Stimulated activated CD8-positive, alpha-beta memory T cell treated with anti-CD3 and anti-CD28 coated beads, Interleukin-4, amount 100 ng/mL, for 1 hour (primary cell): ENCODE measurements at places on chromosomes 4 and X.

- peak; percentile 31 for DNase-seq
These were observed at the start of gene GALNT7 for GRCh38 chr4:173168396-173169177. Gene GALNT7, plus strand, starts transcription at chr4:173168811. Its CDS starts 25 bp downstream, at chr4:173168836.

GRCh38 chr4:90745176-90745575, 618.0 kb downstream of the CCSER1 start:
- no peak for DNase-seq

- no peak for DNase-seq
These were observed 111.7 kb downstream of the FRMPD4 start for GRCh38 chrX:12249997-12250396.

- DNase-seq = no peak
These were observed 610.5 kb upstream of the TECRL start for GRCh38 chr4:65019775-65020174.

- DNase-seq = no peak
These were observed 631.5 kb downstream of the RAB28 start for GRCh38 chr4:12852338-12853307.

DNA sequence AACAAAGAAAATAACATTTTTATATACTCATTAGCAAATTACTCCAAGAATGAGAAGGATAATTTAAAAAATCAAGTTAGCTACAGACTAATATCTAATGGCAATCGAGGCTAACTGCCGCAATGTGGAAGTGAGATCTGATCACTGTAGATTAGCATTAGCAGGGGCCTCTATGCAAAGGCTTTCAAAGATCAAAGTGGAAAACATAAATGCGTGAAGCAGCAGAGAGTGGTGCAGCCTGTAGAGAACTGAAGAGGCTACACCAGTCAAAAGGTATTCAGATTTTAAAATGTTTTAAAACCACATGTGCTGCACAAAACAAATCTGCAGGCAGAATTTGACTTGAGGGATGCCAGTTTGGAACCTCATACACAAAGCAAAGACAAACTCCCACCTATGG, 24.0 kb upstream of the RAP1GDS1 start:
- no peak for DNase-seq

- no peak for DNase-seq
These were observed 61.4 kb downstream of the FAM114A1 start for GRCh38 chr4:38928974-38929373.

GRCh38 chr4:150010525-150011126, 67.6 kb upstream of the DCLK2 start:
- DNase-seq = no peak

- no peak for DNase-seq
These were observed 101.1 kb downstream of the CT47B1 start for GRCh38 chrX:120774606-120775005.

GRCh38 chr4:177251237-177251636, 58.4 kb upstream of the NEIL3 start:
- DNase-seq = no peak

DNA sequence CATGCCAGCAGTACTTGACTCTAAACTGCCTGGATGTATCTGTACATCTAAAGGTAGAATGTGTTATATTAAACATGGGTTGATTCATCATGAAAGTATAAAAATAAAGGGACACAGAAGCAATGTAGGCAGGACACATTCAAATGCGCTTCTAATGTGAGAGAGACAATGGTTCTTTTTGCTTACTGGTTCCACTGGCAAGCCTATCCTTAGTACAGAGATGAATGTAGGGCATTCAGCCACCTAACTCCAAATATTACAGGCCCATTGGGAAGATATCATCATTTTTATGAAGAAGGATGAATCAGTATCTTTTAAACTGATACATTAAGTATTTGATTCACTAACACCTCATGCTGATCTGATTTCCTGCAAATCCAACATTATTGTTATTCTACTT, 18.0 kb downstream of the CDKL2 start:
- DNase-seq = no peak

DNA sequence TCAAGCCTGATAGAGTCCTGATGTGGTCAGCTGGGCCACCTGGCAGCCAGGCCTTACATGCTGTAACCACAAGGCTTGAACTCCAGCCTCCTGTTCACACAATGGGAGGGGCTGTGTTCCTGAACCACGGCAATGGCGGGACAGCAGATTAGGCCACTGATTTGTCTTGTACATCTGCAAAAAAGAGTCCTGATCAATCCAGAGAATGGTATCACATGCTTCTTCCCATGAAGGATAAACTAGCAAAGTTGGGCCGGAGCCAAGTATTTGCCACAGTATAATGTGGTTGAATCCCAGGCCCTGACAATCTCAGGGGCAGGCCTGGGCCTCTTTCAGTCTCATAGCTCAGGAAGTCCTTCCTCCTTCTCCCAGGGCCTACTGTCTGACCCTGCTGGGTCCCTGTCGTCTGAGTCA, 2182.5 kb upstream of the AGA start:
- DNase-seq = no peak

GRCh38 chr4:1767770-1768366, 25.2 kb upstream of the FGFR3 start:
- no peak for DNase-seq

- DNase-seq = no peak
These were observed 4.1 kb downstream of the ABCB7 start for GRCh38 chrX:75151827-75152592.

DNA sequence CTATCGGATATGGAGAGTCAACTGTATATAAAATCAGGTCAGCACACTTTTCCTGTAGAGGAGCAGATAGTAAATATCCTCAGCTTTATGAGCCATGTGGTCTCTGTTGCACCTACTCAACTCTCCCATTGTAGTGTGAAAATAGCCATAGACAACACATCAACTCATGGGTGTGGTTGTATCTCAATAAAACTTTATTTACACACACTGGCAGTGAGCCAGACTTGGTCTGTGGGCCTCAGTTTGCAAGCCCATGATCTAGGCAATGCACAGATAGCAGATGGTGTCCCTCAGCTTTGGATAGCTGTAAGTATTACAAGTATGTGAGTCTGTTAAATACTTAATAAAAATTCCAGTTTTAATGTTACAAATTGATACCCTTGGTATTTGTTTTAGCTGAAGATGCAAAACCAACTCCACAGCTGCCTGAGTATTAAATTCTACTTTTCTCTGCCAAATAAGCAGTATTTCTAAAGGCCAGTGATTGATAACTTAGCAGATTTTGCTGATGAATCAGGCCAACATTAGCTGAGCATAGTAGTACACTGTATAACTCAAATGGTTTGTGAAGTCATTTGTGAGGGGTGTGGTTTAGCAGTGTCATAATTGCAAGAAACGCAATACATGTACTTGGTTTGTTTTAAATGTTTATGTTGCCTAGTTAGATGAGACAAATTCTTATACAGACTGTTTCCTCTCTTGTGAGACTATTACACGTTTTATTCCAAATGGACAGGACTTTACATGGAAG, 87.3 kb downstream of the GPR143 start:
- DNase-seq = no peak

DNA sequence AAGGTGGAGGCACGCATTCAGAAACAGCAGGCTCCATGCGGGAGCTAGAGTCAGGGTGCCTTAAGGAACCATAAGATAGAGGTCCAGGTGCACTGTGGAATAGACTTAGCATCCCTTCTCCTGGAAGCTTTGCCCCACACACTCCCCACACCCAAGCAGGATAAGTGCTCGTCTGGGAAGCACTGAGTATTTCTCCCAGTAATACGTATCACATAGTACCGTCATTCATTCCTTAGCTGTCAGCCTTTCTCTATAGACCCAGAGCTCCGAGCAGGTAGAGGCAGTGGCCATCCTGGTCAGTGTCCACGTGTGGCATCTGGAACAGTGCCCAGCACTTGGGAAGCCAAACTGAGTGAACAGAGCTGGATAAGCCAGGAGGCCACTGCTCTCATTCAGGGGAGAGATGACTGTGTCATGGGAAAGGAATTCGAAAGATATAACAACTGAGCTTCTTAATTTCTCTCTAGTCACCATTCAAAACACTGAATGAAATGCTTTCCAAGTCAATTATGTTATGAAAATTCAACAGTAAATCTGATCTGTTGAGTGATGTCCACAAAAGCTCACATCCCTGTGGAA, 9.9 kb downstream of the APBB2 start:
- DNase-seq = no peak

DNA sequence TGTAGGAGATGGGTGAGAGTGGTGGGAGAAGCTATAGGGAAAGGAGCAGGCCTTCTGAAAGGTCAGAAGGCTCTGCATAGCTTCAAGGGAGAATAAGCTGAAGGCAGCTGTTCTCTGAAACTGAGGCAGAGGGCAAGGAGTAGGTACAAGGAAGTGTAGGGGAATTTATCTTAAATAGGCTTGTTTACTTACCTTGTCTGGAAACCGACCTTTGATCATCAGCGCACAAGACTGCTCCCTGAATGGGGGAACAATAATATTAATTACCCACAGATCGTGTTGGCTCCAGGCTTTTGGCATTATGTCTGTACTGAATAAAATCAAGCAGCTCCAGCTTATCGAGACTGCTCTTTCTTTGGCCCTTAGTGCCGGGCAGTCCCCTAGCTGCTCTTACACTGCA, 175.5 kb upstream of the MAGEB16 start:
- no peak for DNase-seq

GRCh38 chr4:38921151-38921550, 53.5 kb downstream of the FAM114A1 start:
- DNase-seq = no peak

DNA sequence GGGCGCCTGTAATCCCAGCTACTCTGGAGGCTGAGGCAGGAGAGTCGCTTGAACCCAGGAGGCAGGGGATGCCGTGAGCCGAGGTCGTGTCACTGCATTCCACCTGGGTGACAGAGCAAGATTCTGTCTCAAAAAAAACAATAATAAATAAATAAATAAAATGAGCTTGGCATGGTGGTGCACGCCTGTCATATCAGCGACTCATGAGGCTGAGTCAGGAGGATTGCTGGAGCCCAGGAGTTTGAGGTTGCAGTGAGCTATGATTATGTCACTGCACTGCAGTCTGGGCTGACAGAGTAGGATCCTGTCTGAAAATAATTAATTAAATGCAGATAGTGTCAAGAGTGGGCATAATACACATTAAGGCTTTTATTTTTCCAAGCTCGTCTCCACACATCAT, 77.5 kb downstream of the DHRSX start:
- DNase-seq = no peak

GRCh38 chr4:6221301-6221850, 21.0 kb upstream of the JAKMIP1 start:
- DNase-seq = no peak

DNA sequence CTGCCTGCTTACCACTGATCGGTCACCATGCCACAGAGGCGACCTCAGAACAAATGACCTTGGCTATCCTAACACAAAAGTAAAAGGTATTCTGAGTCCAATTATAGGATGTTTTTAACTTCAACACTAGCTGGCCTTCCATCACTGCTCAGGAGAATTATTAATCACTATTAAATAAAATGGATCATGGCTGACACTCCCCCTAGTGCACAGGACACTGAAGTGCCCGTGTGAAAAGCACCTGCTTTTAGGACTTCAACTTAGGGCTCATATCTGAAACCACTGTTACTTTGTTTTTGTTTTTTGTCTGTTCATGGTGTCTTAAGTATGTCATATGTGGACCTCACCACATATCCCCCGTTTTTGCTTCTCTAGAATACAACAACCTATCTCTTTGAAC, 33.9 kb downstream of the STX18 start:
- no peak for DNase-seq
